ENCODE measurements at places on chromosomes 11 and 22.

- DNase-seq, result no peak
Measured at GRCh38 chr11:111403051-111403726, 24.1 kb upstream of the POU2AF1 start.

- DNase-seq, result no peak
Measured at GRCh38 chr22:32236970-32237369, 18.2 kb downstream of the SLC5A4 start.

DNA sequence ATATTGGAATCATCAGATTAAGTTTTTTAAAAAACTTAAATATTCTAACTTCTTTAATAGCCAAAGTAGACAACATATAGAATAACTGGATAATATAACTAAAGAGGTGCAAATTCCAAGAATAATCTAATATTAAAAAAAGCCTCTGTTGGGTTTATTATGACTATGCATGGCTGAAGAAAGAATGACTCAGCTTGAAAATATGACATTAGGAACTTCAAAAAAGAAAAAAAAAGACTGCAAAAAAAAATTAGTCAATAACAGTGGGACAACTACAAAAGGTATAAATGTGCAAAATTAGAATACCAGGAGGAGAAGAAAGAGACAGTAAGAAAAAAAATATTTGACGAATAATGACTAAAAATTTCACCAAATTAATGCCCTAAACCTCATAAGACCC is 1178.0 kb downstream of the JRKL start:
- no peak for DNase-seq

DNA sequence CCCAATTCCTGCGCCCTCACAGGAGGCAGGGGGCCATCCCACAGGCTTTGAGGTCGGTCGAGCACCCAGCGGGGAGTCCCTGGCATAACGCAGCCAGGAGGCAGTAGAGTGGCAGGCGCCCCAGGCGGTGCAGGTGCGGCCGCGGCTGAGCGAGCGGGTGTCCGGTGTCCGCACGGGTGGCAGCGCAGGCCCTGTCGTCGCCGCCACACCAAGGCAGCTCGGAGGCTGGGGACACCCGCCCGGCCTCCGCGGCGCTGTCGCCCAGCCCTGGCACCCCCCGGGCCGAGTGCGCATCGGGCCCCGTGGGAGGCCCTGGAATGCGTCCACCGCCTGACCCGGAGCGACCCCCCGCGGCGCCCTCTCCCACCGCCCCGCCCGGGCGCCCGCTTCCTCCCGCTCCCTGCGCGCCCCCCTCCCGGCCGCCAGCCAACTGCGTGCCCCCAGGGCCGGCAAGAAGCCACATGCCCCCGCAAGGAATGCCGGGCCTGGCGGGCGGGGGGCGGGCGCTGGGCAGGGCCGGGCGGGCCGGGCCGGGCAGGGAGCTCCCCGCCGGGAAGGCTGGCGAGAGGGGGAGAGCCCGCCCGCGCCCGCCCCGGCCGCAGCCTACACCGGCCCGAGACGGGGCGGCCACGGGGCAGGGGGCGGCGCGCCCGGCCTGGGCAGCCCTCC is 33.9 kb downstream of the PRDM11 start:
- no peak for DNase-seq

GRCh38 chr11:129295746-129296145 is 79.9 kb upstream of the BARX2 start:
- peak; percentile 44 for DNase-seq

- DNase-seq, result no peak
Measured at GRCh38 chr22:32712644-32713355, 88.7 kb upstream of the TIMP3 start.

GRCh38 chr11:36116161-36116560 is 172.3 kb downstream of the LDLRAD3 start:
- no peak for DNase-seq

DNA sequence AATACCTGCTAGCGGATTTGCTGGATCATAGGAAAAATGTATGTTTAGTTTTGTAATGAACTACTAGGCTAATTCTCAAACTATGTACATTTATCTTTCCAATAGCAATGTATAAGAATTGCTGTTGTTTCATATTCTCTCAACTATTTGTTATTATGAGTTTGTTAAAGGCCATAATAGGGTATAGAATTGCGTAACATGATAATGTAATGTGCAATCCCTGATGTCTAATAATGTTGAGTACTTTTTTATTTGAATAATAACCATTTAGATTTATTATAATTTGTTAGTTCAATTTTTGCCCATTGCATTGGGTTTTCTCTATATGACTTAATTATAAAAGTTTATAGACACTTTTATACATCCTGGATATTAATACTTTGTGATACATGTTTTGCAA is 801.6 kb downstream of the LUZP2 start:
- no peak for DNase-seq

GRCh38 chr11:99638073-99638553 is 617.4 kb downstream of the CNTN5 start:
- no peak for DNase-seq

GRCh38 chr11:43574949-43575912 is 105.3 kb upstream of the HSD17B12 start:
- DNase-seq, result no peak

GRCh38 chr22:35638410-35638809 is 9.8 kb upstream of the APOL6 start:
- peak; percentile 77 for DNase-seq

DNA sequence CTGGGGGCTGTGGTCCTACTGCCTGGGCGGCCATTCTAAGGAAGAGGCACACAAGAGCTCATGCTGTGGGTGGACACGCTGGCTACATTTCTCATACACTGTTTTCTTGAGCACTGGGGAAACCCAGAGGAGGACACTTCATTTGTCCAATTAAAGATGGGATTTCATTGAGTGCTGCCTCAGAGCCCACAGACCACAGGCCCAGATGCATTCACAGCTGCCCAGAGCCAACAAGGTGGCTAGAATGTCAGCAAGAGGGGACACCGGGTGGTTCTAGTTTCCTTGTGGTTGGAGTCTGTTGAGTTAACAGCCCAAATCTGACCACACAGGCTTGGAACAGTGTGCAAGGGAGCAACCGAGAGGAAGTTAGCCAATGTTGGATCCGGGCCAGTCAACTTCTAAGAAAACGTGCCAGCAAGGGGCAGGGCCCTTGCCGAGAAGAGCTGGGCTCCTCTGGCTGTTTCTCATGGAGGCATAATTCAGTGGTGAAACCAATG is 35.0 kb upstream of the SORL1 start:
- DNase-seq, result peak; percentile 81

Data from fibroblast of skin of left biceps (primary cell).